Lung microvascular endothelial cell (primary cell): ENCODE measurements at places on chromosomes 3 and 15.

GRCh38 chr3:133945381-133946095 lies 49.9 kb upstream of the RAB6B start:
- no peak for DNase-seq

DNA sequence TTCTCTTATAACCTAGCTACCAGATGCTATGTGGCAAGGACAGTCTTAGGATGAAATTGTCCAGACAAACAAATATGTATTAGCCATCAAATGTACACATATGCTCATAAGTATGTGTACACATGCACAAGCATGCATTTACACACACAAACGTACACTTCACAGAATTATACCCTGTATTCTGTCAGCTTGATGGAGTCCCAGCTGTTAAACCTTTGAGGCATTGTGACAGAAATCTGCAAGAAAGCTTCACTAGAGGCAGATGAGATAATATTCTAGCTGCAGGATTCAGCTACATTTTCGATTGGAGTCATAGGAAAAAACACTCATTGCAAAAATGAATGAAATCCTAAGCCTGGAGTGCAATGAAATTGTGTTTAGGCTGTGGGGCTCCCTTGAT lies 110.6 kb downstream of the CHL1 start:
- no peak for DNase-seq

DNA sequence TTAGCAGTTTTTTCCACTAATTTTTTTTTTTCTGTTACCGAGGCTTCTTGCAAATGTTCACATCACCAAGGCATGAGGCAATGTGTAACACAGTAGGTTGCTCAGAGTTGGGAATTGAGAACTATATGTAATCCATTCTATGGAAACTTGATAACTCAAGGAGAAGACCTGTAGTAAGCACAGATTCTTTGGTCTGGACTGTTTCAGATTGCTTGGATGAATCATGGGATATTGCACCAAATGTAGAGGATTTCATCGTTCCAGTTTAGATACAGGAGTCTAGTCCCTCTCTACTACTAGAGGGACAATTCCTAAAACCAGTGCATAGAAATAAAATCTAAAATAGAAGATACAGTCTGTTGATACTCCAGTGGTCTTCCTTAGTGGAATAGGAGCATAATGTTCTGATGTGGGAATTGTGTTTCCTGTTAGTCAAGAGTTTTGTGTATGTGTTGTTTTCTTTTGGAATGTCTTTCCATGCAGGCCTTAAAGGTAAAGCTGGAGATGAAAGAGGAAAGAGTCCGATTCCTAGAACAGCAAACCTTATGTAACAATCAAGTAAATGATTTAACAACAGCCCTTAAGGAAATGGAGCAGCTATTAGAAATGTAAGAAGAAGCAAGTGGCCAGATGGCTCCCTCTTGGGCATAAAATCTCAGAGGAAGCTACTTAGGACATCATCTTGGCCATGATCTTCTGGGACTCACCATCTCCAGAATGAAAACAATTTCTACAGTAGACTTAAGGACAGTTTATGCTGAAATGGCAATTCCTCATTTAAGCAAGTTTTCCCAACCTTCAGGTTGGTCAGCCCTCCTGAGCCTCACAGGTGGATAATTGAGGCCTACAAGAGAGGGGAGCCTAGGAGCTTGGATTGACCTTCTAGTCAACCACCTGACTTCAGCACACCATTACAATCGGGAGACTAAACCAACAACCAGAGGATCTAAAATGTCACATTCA lies 10.7 kb downstream of the KNSTRN start:
- no peak for DNase-seq

- no peak for DNase-seq
These were observed 976.0 kb downstream of the ROBO1 start for GRCh38 chr3:78791753-78792152.

DNA sequence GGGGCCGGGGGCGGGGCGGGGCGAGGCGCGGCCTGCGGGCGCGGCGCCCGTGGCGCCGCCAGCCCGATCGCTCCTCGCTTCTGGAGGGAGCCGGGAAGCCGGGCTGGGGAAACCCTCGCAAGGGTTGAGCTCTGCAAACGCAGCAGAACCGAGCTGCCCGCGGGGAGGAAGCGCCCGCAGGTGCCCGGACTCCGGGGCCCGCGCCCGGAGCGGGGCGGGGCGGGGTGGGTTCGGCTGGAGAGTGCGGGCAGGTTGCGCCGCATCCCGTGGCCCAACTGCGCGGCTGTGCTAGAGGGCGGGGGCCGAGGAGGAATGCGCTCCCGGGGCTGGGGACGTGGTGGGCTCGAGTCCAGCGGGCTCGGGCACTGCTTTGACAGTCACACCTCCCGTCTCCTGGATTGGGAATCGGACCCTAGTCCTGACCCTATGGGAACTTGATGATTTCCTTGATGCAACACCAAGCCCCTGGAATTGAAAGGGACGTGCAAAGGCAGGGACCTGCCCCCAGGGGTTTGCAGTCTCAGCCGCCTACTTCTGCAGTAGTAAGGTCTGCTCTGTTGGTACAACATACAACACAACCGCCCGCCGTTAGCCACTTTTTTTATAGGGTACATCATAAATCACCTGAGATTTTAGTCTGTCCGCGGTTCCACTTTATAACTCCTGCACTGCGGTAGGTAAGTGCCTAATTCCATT lies 34.3 kb downstream of the ZBTB38 start:
- peak; percentile 69 for DNase-seq

DNA sequence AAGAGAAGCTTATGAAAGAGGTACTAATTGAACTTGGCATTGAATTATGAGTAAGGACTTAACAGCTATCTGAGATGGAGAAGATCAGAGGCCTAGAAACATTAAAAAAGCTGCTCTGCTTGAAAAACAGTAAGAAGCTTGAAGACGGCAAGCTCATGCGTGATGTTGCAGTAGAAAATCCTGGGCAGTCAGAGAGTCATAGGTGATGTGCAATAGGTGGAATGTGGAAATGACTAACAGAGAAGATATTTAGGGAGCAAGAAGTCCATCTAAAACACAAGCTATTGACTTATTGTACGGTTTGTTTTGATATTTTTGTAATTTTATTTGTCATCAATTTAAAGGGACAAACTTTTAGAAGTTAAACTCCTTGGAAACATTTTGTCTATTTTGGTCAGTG lies 1101.4 kb downstream of the ROBO2 start:
- DNase-seq, result peak; percentile 43

DNA sequence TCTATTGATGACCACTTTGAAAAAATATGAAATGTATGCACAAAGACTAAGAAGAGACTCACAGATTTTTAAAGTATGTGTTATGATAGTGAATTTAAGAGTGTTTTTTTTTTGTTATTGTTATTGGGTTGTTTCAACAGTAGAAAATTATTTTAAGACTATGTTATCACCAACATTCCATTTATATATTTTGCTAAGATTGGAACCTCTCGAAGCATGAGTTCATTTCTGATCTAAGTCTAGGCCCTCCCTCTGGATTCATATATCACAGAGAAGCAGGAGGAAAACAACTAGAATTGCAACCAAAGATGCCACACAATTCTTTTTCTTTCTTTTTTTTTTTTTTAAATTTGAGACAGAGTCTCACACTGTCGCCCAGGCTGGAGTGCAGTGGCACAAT lies 46.8 kb downstream of the ITGB5 start:
- no peak for DNase-seq

GRCh38 chr3:8557298-8557697 lies 55.7 kb downstream of the LMCD1 start:
- DNase-seq, result no peak

GRCh38 chr3:141063831-141064230 lies 12.7 kb downstream of the SPSB4 start:
- no peak for DNase-seq

GRCh38 chr15:75721923-75722870 lies 9.5 kb upstream of the CSPG4 start:
- DNase-seq, result peak; percentile 73

GRCh38 chr3:55333923-55334322 lies 153.2 kb downstream of the WNT5A start:
- DNase-seq, result no peak

GRCh38 chr3:120615847-120616609 lies 19.9 kb downstream of the NDUFB4 start:
- DNase-seq, result peak; percentile 98

GRCh38 chr3:177345973-177346503 lies 148.8 kb upstream of the TBL1XR1 start:
- DNase-seq, result no peak

DNA sequence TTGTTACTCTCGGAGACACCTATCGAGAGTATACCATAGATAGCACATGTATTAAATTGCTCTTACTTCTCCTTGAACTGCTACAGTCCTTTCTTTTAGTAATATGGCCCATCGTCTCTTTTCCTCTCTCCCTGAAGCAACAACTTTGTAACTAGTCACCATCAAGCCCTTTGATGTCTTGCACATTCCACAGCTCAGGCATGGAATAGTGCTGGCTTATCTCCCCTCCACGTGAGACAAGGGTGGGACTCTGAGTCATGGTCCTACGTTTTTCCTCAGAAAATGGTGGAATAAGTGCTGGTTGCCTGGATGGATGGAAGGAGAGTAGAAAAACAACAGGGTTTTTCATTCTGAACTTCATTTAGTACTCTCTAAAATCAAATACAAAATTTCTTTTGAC lies 163.3 kb upstream of the MBNL1 start:
- no peak for DNase-seq

- no peak for DNase-seq
These were observed 149.9 kb downstream of the CFAP20DC start for GRCh38 chr3:58899953-58900298.

- peak; percentile 45 for DNase-seq
These were observed 643 bp downstream of the MYO5A start for GRCh38 chr15:52527911-52528563.

DNA sequence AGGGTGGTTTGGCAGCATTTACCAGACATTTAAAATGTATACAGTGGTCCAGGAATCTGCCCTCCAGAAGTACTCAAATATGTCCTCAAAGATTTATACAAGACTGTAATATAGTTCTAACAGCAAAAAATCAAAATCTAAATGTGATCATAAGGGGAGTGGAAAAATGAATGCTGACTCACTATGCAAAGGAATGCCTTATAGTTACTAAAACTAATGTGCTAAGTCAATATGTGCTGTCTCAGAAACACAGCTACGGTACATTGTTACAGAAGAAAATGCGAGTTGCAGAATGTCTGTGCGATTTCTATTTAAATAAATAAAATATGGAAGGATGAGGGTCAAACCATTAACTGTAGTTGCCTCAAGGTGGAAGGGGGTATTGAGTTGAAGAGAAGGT lies 230.1 kb upstream of the UBE2E1 start:
- DNase-seq, result no peak

- DNase-seq, result no peak
These were observed 9.2 kb downstream of the HSPBAP1 start for GRCh38 chr3:122784436-122784835.
